ENCODE measurements at places on chromosomes 11 and 22. TPM values are rescaled to one million over a fixed set of nuclear protein-coding genes. Genes with fewer than 3 reads are reported as not detected.

NARS2 gene
- total RNA-seq: 9.3 TPM

CHRNA10 gene
- 4.9 TPM for total RNA-seq

OR5A1 gene
- total RNA-seq: not detected

AGBL2 gene
- total RNA-seq: 4.7 TPM

OR52H1 gene
- 0.56 TPM for total RNA-seq

CCDC116 gene
- total RNA-seq: not detected

TMPRSS13 gene
- total RNA-seq: 4.1 TPM

FAM181B gene
- total RNA-seq: not detected
